Aorta (tissue), 5 donors: ENCODE measurements at places on chromosomes 12 and 14. TPM values are rescaled to one million over a fixed set of nuclear protein-coding genes. Genes with fewer than 3 reads are reported as not detected.

DNA sequence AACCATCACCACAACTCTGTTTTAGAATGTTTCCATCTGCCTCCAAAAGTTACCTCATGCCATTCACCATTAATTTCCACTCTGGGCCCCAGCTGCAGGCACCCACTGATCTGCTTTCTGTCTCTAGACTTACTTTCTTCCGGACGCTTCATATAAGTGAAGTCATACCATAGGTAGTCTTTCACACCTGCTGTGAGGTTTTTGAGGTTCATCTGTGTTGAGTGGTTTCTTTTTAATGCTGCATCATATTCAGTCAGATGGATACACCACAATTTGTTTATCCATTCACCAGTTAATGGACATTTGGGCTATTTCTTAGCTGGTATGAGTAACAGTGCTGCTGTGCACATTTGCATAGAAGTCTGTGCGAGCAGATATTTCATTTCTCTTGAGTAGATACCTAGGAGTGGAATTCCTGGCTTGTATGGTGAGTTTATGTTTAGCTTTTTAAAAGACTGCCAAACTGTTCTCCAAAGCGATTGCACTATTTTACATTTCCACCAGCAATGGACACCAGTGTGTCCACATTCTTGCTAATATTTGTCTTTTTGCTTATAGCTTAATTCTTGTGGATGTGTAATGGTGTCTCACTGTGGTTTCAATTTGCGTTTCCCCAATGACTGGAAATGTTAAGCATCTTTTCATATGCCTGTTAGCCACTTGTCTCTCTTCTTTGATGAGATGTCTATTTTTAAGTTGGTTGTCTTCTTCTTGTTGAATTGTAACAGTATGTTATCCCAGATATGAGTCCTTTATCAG is 48.3 kb downstream of the ZFYVE21 start:
- DNase-seq = no peak

The RHOJ gene
- 56.6 TPM for total RNA-seq

GRCh38 chr14:91027561-91027960 is 32.9 kb downstream of the RPS6KA5 start:
- DNase-seq = no peak

GRCh38 chr12:25455696-25456095 is 97.4 kb downstream of the LMNTD1 start:
- DNase-seq = no peak

- no peak for DNase-seq
Measured at GRCh38 chr14:93954900-93955849, 21.2 kb downstream of the ASB2 start.

- DNase-seq = no peak
Measured at GRCh38 chr14:67377916-67378315, 17.8 kb downstream of the EIF2S1 start.

The ZFHX2 gene
- total RNA-seq = 1.5 TPM

- DNase-seq = no peak
Measured at GRCh38 chr14:32726516-32726915, 212.2 kb upstream of the NPAS3 start.

The SPTB gene
- total RNA-seq = 7.9 TPM

The CRIP1 gene
- 229 TPM for total RNA-seq

DNA sequence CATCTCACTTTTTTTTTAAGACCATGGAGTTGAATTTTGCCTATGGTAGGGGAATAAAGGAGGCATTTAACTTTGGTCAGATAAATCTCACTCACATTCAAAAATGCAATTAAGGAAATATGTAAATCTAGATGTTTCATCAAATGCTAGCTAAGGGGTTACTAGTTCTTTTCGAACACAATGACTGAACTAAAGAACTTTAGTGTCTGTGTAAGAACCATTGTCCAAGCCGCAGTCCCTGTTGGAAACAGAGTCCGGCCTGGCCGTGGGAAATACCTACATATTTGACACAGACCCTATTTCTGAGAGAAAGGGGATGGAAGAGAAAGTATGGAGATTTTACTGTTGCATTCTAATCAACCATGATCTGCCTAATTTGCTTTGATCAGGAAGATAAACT is 17.4 kb downstream of the LGR5 start:
- DNase-seq = no peak

DNA sequence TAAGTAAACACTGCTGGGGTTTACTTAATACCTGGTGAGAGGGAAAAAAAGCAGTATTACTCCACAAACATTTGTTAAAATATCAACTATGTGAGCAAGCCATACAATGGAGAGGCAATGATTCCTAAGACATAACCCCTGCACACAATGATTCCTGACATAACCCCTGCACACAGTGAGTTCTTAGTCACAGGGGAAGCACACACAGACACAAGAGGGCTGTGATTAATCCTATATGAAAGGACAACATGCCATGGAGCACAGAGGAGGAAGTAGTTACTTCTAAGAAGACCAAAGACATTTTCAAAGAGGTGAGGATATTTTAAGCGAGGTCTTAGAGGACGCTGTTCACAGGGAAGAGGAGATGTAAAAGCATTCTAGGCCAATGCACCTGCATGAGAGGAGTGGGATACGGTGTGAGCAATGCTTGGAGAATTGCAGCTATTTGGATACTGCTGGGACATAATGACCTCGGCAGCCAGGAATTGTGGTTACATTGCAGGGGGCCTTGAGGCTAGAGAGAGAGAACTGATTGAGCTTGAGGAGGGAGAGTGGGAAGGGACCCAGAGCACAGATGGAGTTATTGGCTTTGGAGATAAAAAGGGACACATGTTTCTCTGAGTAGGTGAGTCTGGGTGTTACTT is 211.9 kb downstream of the APAF1 start:
- DNase-seq = no peak

- no peak for DNase-seq
Measured at GRCh38 chr12:50925342-50925651, 27.0 kb upstream of the HIGD1C start.

The CIT gene
- 7.1 TPM for total RNA-seq

DNA sequence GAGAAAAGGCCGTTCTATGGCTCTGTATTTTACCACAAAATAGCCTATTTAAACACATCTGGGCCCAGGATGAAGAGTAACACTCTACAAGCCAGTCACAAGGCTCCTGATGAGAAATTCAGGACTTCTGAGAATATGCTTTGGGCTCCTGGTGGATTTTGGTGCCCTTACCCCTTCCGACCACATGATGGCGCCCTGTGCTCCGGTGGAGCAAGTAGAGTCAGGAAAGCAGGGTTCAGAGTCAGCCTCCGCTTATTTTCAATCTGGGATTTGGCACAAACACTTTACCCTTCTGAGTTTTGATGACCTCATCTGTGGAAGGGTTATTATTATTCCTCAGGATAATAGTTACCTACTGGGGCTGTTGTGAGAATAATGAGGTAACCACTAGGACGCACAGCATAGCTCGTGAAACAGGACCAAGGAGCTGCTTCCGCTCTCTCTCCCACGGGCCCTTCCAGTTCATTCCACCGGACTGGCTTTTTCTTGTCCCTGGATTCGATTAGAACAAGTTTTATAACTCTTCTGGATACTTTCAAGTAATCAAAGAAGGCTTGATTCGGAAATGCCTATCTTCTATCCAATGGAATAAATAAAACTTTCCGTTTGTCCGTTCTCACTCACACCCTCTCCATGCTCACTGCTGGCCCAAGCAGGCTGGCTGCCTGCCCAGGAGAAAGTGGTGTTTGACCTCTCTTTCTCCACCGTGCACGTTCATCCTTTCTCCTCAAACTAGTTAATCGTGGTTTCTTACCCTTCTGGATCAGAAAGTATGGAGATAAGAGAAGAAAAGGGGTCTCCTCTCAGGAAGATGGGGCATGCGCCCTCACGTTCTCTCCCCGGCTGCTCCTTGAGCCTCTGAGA is 104.6 kb downstream of the GALC start:
- peak; percentile 62 for DNase-seq

DNA sequence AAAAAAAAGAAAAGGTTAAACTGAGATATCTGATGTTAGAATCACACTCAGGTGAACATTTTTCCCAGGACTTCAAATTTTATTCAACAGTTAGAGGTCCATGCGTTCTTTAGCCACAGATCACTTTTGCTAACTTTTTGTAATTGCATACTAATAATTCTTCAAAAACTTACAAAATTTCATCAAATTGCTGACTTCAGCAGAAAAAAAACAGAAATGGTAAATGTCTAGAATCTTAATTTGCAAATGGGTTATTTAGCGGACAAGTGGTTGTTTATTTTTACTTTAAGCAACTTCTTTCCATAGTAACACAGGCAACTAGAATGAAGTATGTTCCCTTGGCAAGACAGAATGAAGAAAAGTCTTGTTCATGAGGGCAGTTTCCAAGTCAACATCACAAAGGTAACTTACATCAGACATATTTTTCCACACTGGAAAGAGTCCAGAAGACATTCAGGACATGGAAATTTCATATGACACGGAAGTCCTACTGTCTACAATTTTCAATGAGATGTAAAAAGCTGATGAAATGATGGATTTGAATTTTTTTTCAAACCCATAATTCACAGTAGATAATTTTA is 62.5 kb upstream of the SOX5 start:
- DNase-seq = no peak

DNA sequence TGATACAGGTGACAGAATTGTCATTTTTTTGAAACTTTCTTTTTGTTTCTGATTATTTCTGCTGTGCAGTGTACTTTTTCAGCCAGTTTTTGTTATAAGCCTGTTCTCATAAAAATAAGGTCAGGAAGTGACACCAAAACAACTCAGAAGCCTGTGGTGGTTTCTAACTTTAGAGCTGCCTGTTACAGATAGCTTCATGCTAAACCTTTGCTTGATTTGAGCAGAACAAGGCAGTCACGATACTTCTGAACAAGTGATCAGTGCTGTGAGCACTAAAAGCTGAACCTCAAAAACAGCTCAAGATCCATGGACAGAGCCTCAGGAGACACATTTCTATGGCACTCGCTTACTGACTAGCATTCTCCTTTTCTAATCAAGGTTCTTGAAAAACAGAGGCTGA is 82.0 kb downstream of the PRKCH start:
- DNase-seq = no peak

DNA sequence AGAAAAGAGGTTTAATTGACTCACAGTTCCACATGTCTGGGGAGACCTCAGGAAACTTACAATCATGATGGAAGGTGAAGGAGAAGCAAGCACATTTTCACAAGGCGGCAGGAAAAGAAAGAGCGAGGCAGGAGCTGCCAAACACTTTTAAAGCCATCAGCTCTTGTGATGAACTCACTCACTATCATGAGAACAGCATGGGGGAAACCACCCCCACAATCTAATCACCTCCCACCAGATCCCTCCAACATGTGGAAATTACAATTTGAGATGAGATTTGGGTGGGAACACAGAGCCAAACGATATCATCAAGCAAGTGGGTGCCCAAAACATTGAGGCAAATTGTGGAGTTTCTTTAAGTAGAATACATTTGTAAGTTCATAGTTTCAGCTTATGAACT is 957.7 kb downstream of the DIO2 start:
- DNase-seq = no peak

The PRB2 gene
- not detected for total RNA-seq

DNA sequence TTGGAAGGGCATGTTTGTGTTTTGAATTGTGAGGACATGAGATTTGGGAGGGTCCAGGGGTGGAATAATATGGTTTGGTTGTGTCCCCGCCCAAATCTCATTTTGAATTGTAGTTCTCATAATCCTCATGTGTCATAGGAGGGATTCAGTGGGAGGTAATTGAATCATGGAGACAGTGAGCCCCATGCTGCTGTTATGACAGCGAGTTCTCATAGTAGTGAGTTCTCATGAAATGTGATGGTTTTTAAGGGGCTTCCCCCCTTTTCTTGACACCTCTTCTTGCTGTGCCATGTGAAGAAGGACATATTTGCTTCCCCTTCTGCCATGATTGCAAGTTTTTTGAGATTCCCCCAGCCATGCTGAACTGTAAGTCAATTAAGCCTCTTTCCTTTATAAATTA is 260.0 kb downstream of the DUSP6 start:
- DNase-seq = no peak

GRCh38 chr12:10528174-10528953 is 22.7 kb downstream of the EIF2S3B start:
- DNase-seq = no peak

DNA sequence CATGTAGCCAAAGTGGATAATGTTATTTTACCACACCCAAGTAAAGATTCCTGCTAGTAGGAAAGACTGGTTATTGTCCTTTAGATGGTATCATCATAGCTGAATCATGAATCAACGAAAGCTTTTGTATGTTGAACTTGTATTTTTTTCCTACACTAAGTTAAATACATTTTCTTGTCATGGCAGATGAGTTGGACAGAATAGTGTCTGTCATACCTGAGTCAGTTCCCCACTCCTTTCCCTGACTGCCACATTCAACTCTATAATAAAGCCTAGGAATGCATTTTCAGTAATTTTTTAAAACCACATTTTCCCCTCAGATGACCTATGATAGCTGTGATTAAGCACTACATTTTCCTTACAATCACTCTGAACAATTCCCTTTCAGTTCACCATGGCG is 9.3 kb upstream of the PTHLH start:
- no peak for DNase-seq

DNA sequence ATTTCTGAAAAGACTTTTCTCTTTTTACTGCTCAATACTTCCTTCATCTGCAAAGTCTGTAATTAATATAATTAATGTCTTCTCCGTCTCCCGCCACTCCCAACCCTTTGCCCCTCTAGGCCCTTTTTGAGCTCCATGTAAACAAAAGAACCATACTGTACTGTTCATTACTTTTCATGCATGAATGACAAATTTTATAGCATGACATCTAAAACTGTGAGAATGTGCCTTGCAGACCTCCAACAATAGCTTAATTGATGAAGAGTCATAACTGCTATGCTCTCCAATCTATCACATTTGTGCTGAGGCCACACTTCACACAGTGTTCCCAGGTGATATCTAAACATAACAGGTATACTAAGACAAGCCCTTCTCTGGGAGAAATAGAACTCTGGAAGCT is 1122.7 kb upstream of the ATXN7L3B start:
- DNase-seq = no peak

GRCh38 chr12:62749586-62749985 is 185.4 kb downstream of the PPM1H start:
- no peak for DNase-seq

DNA sequence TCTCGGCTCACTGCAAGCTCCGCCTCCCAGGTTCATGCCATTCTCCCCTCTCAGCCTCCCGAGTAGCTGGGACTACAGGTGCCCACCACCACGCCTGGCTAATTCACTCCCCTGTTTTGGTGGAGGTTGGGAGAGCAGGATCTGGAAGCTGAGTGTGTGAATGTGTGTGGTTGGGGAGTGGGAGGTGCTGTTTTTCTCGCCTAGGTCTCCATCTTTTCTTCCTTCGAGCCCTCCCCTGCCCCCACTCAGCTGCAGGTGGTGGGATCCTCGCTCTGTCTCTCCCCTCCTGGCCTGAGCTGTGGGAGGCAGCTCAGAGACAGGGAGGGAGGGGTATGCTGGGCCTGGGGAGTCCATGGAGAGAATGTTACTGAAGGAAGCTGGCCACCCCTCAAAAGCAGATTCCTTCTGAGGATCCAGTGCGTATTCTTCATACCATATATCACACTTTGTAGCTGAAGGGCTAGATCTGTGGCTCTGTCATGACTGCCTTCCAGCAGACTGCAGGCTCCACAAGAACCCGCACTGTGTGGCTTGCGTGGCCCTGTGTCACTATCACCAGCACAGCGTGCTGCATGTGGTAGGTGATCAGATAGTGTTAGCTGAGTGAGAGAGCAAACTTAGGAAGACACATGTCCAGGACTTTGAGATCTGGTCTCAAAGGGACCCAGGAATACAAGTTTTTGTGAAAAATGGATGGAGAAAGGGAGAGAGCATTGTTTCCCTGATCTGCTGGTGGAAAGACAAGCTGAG is 2.8 kb downstream of the KRT83 start:
- no peak for DNase-seq
